ENCODE measurements at places on chromosomes 4 and X.

- DNase-seq: no peak
These were observed 59.7 kb upstream of the MTM1 start for GRCh38 chrX:150508451-150509367.

DNA sequence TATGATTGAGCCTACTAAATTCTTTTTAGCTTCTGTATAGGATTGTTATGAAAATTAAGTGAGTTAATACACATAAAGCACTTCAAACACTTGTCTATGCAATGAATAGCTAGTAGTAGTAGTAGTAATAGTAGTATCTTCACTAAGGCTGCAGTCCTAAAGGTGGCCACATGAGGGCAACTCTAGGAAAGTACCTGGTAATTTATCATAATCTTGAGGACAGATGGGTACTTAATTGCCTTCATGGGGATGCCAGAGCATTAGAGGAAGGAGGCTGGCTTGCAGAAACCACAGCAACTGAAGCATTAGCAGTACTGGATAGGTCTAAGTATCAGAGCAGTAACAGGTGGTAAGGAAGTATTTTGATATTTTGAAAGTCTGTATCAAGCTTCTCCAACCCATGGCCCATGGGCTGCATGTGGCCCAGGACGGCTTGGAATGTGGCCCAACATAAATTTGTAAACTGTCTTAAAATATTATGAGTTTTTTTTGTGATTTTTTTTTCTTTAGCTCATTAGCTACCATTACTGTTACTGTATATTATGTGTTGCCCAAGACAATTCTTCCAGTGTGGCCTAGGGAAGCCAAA is 17.3 kb downstream of the NIPAL1 start:
- no peak for DNase-seq

- DNase-seq: peak; percentile 48
These were observed 9.5 kb downstream of the RBPJ start for GRCh38 chr4:26330186-26330787.

- no peak for DNase-seq
These were observed 304.9 kb downstream of the DHX15 start for GRCh38 chr4:24279469-24279868.

GRCh38 chr4:26080870-26081628 is 167.0 kb downstream of the SMIM20 start:
- no peak for DNase-seq

GRCh38 chrX:3226087-3226486 is 120.4 kb downstream of the MXRA5 start:
- no peak for DNase-seq

- no peak for DNase-seq
These were observed 4.7 kb downstream of the NUDT6 start for GRCh38 chr4:122917731-122918130.

Data from fibroblast of skin of right quadriceps (primary cell).